ENCODE measurements at places on chromosomes 12 and 14.

GRCh38 chr14:65411656-65412031, 886 bp upstream of the FUT8 start:
- peak; percentile 56 for DNase-seq

GRCh38 chr12:12725956-12726554, 8.9 kb downstream of the CDKN1B start:
- no peak for DNase-seq

DNA sequence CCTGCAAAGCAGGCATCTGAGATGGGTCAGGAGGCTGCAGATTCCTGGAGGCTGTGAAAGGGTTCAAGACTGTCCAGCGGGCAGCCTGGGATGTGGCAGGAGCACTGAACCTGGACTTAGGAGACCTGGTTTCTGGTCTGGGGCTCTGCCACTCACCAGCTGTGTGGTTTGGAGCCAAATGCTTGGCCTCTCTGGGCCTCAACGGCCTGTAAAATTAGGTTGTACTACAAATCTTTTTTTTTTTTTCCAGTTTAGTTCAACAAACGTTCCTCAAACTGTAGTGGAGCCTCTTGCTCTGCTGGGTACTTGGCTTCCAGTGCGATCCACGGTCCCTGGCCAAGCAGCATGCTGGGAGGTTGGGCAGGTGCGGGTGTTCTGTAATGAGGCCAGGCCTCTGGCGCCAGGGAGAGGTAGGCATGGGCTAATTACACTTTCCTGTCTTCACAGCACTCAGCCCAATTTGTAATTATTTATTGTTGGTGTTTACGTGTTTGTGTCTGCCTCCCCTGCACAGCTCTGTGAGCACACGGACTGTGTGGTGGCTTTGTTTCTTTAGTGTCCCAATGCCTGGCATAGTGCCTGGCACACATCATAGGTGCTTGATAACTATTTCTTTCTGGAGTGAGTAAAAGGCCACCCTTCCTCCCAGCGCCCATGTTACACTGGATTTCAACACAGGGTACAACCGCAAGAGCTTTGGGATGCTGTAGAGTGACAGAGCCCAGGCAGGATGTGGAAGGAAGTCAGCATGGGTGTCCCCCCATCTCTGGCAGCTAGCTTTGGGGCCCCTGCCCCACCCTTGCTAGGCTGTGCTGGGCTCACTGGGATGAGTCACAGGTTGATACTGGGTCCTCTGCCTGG, 5.8 kb upstream of the KRT80 start:
- no peak for DNase-seq

DNA sequence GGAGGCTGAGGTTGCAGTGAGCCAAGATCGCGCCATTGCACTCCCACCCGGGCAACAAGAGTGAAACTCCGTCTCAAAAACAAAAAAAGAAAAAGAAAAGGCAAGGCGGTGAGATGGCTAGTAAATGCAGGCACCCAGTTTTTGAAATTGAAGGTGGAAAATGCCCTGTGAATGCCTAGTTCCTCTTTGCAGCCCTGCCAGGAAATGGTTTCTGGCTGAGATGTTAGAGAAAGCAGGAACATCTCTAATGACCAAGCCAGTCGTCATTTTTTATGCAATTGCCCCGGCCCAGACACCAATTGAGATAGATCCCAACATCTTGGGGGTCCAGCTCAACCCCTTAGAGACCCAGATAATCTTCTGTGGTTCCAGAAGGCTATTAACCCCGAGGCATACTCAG, 17.0 kb downstream of the SLC8A3 start:
- no peak for DNase-seq

DNA sequence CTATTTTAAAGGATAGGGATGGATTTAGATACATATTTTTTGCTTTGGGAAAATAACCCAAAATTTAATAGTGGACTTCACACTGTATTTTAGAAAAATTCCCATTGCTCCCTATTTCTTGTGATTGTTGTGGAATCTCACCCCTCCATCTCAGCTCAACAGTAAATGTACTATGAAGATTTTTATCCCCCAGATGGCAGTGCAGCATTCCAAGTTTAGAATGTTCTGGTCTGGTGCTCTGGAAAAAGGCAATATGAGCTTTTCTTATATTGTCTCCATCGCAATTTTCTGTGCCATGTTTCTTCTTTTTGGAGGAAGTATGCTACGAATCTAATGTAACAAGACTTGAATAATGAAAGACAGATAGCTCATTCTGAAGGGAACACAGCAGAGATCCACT, 471.7 kb upstream of the SYT1 start:
- no peak for DNase-seq

- no peak for DNase-seq
Observed at GRCh38 chr14:103496776-103497175, 25.9 kb downstream of the CKB start.

- no peak for DNase-seq
Observed at GRCh38 chr14:31243860-31244259, 36.3 kb upstream of the HECTD1 start.

- DNase-seq: no peak
Observed at GRCh38 chr12:89685363-89685972, 23.2 kb downstream of the ATP2B1 start.

DNA sequence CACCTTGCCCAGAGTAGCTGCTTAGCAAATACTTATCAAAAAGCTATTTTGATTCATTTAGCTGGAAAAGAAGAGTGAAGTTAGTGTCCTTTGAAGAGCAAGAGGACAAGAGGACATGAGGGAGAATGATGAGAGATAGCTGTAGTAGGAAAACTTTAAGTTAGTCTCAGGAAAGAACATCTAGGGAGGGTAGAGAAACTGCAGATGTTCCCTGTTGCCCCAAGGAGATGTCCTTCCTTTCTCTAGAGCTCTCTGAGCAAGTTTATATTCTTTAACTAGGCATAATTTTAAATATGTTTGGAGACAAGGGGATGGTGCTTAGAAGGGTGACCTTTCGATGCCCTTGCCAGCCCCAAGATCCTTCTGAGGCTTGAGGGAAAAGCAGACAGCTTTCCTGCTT, 529.1 kb upstream of the TBX3 start:
- no peak for DNase-seq

DNA sequence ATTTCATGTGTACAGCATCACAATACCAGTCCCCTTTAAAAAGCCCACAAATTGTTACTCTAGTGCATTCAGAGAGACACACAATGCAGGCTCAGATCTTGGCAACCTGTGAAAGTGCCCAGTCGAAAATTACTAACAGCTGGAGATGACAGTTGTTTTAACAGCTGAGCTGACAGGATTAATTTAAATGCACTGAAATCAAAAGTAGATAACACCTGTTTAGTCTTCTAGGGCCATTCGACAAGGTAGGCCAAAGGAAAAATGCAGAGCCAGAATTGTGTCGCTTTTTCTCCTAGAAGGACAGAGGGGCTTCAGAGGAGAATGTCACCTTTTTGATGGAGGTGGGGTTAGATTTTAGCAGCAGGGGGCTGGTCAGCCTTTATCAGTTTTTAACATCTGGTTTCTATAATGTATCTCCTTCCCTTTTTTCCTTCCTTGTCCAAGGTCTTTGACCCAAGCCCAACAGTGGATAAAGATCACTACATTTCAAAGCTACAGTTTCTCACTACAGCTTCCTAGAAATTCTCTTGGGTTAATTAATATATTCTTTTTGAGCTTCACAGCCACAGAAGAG, 139.1 kb downstream of the SOX5 start:
- DNase-seq: no peak

DNA sequence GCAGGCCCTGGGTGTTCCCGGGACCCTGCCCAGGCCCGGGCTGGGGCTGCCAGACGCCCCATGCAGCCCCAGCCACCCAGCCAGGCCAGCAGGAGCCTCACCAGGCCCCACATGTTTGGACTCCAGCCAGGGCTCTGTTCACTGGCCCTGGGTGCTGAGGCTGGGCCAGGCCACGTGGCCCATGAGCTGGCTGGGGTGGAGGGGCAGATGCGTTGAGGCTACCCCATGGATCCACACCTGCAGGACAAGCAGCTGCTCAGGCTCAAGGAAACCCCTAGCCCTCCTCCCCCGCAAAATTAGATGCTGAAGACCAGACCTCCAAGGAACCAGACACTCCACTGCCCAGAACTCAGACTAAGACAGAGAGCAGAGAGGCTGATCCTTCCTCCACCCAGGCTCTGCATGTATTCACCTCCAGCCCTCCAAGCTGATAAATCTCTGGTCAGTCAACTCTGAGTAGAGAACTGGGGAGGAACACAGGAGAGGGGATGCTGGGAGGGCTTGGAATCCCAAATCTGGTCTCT, 1.6 kb downstream of the CDH24 start:
- no peak for DNase-seq

- no peak for DNase-seq
Observed at GRCh38 chr12:130142736-130143135, 19.5 kb upstream of the FZD10 start.

DNA sequence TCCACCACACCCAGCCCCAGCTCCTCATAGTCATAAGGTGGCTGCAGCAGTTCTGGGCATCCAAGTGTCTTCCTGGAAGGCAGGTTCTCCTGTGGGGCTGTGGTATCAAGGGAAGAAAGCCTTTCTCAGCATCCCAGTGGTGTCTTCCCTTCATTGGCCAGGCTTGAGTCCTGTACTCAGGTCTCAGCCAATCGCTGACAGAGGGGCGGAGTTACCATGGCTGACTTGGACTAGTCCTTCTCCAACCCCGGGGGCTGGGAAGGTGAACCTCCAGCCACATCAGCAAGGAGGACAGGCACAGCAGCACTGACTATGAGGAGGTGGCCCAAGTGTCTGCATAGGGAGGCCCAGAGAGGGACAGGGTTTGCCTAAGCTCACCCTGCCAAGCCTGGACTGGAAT, 64.0 kb upstream of the SLC24A4 start:
- no peak for DNase-seq

- DNase-seq: no peak
Observed at GRCh38 chr12:48998497-48999353, 450 bp downstream of the DDN start.

DNA sequence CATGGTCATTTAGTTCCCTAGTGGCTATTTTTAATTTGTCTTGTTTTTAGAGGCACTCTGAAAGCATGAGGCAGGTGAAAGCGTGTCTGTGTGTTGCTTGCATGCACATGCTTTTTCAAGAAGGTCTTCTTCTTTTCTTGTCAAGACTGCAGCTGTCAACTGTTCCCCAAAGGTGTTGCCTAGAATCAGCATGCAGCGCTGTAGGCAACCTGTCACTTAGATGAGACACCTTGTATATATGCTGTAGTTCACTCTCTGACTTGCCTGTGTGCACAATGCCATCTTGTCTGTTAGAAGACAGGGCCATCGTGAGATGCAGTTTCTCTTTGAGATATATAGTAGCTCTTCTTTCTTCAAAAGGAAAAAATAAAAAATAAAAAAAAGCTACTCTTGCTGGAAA, 885.7 kb downstream of the DIO2 start:
- no peak for DNase-seq

GRCh38 chr12:5197131-5197530, 153.5 kb downstream of the KCNA5 start:
- DNase-seq: no peak

- no peak for DNase-seq
Observed at GRCh38 chr12:39122562-39123204, 217.3 kb upstream of the CPNE8 start.

GRCh38 chr12:100221523-100221922, 20.9 kb downstream of the ACTR6 start:
- DNase-seq: no peak

- no peak for DNase-seq
Observed at GRCh38 chr12:108832208-108832607, 25.2 kb downstream of the SSH1 start.

DNA sequence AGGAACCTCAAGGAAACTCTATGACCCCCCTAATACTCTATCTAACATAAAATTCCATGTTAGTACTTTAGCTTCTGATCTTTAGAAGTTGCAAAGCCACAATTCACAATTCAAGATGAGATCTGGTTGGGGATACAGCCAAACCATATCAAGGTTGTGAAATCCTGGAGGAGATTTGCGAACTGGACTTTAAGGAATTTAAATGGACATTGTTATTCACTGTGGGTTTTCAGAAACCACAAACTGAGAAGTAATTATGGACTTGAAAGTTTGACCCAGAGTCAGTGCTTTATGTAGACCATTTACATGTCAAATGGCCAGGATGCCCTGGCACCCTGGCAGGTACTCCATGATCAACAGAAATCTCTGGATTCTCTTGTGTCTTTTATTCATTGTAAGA, 14.2 kb upstream of the CDKL1 start:
- DNase-seq: no peak

DNA sequence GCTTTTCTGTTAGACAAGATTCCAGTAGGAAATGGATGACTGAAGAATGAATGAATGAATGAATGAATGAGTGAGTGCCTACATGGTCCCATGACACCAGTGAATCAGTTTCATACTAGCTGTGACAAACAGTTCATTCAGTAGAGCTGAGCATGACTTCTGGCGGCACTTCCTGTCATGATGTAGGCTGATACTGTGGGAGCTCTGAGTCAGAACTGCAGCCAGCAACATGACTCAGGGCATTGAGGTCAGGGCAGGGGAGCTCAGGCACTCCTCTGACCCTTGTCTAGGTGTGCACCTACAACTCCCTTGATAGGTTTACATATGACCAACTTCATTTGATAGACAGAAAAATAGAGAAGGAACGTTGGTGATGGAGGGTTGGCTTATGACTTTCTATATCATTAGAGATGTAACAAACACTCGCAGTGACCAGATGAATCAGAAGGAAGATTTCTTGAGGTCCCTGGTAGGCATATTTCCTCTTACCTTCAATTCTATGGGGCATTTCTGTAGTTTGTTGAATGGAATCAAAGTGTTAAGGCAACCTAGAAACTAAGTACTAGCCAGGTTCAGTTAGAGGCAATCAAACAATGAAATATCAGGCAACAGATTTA, 139.3 kb upstream of the ARHGAP5 start:
- peak; percentile 13 for DNase-seq

GRCh38 chr12:85616201-85616600, 220.0 kb downstream of the RASSF9 start:
- DNase-seq: no peak

DNA sequence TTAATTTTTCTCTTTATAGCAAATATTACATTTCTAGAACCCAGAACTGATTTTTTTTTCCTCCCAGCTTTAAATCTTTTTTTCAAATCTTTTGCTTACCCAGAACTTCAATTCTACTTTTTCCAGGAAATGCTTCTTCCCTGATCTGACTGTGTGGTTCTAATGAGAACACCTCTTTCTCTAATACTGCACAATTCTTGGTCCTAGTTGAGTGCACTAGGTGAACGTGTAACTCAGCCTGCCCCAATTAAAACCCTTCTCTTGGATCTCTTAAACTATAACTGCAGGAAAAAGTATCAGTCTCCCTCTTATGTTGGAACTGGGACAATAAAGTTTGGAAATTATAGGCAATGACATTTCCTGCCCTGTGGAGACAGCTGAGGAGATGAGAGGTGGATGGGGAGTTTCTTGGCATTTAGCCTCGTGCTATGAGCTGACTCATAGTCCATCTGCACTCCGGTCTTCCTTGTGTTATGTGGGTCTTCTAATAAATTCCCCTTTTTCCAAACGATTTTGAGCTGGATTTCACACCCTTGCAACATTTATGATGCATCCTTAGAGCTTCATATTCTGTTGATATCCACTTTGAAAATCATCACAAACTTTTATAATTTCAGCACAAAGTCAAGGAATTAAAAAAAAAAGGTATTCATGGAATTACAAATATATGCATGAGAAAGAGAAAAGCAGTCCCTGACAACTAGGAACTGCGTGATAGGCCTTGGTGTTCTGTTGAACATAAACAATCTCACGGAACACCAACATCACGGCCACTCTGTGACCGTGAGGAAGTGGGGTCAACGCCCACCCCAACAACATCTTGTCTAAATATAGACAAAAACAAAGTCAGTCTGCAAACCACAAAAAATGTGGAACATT, 52.4 kb downstream of the BRMS1L start:
- no peak for DNase-seq
